ENCODE measurements at places on chromosomes 3 and 15.

DNA sequence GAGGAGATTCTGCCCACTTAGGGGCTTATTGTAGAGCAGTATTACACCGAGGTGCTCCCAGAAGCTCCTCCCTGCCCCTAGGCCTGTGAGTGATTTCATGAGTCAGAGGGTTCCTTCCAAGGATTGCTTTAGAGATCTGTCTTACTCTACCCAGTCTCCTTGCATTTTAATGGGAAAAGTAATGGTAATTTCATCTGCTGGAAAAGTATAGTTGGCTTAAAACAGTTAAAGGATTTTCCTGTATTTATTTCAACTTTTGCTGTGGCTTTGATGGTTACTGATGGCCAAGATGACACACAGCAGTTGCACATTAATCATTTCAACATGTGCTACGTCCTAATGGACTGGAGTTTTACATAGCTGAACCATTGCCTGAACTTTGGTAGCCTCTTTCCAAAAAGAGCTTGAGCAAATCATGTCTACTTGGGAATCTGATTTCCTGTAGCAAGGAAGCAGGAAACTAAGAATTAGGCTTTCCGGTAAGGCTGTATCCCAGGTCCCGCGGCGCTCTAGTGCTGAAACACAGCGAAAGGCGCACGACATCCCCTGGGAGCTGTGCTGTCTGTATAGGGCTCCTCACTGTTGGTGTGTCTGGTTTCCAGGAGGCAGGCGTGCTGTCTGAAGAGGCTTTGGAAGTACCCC, 9.2 kb upstream of the PGPEP1L start:
- DNase-seq = peak; percentile 95

DNA sequence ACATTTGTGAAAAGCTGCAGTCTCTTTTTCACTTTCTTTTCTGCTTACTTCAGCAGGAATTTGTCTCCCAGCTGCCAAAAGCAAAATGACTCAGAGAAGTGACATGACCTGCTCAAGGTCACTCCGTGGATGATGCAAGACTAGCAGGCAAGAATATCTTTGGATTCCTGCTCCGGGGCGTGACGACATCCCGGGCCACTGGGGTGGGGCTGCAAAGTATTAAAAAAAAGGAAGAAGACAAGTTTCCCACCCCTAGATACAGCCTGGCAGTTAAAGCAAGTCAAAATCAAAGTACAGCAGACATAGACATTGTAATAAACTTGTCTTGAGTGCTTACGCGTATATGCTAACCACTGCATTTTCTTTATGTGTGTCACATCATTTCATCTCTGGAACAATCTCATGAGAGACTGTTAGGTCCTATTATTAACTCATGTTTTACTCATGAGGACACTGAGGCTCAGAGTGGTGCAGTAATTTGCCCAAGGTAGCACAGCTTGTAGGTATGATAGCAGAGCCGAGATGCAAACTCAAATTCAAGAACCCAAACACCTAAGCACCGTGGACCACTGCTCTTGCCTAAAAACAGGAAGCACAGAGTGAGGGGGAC, 485.2 kb upstream of the PROK2 start:
- peak; percentile 97 for DNase-seq

GRCh38 chr15:71107501-71107815, 7.8 kb upstream of the THSD4 start:
- no peak for DNase-seq

- DNase-seq = no peak
These were observed 81.5 kb upstream of the NR2E3 start for GRCh38 chr15:71728881-71729280.

GRCh38 chr3:25084016-25084415, 344.0 kb upstream of the RARB start:
- DNase-seq = no peak

DNA sequence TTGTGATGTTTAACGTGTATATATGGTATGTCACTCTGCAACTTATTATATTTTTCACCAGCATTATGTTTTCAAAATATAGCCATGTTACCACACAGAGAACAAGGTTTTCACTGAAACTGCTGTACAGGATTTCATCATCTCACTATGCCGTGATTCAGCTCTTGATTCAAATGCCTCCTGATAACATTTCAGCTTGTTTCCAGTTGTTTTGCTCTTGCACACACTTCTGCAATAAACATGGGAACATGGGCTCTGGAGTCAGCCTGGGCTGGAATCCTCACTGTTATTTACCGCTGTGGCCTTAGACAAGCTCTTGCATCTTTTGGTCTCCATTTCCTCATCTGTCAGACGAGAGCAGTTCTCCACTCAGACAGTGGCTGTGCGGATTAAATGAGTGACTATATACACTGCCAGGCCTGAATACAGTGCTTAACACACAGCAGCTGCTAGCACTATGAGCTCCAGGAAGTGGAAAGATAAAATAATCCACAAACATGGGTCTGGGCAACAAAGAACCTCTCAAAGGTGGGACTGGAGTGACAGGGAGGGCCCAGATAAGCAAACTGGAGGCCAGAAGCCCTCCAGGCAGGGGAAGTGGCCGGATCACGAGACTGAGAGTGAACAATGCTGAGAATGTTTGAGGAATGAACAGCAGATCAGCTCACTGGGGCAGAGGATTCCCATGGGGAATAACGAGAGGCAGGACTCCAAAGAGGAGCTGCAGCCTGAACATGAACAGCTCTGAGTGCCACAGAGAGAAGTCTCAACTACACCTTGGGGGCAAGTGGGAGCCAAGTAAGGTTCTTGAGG, 17.7 kb downstream of the NTRK3 start:
- DNase-seq = peak; percentile 77

DNA sequence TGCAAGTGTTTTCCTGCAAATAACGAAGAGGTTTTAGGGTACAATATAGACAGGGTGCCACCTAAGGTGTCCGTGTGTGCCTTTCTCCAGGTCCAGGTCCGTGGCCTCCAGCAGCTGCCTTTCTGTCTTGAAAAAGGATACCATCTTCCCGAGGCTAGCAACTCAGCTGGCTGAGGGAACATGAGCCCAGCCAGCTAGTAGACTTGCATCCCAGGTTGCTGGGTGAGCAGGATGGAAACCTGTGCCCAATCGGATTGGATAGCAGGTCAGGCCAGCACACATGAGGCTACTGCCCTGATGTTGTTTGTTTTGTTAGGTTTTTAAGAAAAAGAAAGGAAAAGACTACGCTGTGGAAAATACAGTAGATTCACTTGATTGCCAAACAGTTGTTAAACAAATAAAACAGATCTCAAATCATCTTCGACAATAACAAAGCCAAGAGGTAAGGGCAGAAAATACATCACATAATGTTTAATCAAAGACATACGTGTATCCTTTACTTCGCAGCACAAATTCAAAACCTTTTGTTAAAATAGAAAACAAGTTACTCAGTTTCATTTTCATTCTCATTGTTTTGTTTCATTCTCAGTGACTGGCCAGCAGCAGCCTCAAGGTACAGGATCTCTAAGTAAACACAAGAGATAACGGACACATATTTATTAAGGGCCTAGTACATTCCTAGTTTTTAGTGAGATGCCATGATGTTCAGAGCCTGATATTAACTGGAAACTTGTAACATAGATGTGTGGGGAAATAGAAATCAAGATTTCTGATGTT, 661.2 kb upstream of the NR2F2 start:
- no peak for DNase-seq

DNA sequence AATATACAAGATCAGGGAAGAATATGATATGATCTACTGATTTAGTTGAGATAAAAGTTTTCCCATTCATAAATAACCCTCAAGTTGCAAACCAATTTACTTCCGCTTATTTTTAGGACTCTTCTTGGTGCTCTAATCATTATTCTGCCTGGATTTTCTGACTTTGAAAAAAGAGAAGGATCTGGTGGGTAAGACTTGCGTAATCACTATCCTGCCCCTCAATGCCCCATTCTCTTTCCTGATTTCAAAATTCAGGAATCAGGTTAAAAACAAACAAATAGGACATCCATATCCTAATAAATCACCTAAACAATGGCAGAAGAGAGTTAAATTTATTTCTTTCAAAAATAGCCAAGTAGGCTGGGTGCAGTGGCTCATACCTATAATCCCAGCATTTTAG, 127.5 kb downstream of the CLASP2 start:
- DNase-seq = no peak

Data from fibroblast of upper back skin (primary cell).